SW480 (cell line): ENCODE measurements at places on chromosomes 13 and 19.

- no peak for DNase-seq
Measured at GRCh38 chr13:53127373-53127772, 98.8 kb downstream of the OLFM4 start.

DNA sequence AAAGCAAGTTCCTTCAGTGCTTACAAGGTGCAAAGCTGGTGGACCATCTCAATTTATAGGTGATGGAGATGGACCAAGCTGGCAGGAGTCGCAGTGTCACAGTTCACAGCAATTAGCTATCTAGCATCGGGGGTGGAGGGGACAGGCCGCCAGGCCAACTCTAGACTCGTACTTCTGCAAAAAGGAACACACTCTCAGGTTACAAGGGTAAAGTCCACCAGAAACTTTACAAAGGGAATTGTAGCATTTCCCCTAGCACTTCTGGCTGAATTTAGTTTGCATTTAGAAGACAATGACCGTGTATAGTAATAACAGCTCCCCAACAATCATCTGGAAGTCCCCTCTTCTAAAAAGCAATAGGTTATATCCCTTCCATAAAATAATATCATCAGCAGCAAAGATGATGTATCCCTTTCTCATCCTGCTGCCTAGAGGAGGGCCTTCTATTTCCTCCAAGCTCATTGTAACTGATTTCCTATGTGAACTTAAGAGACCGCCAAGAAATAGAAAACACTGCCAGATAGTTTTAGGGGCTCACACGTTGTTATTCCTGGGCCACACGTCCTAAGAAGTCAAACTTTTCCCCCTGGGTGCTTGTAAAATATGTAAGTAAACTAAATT, 8.5 kb upstream of the DOCK9 start:
- DNase-seq, result no peak

DNA sequence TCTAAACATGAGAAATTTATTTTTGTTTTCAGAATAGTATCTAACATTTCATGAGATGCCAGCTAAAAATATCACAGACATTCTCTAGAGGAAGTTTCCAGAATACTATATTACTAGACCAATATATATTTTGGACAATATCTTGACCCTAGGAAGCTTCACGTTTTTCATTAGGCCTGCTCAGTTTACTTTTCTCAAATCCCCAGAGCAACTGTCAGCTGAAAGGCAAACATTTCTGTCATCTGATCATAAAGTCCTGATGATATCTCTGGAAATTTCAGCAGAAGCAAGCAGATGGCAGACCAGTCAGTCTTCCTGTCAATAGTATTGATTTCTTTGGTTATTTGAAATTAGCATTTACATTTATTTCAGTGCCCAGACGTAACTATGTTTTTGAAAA, 4.0 kb downstream of the POSTN start:
- no peak for DNase-seq

DNA sequence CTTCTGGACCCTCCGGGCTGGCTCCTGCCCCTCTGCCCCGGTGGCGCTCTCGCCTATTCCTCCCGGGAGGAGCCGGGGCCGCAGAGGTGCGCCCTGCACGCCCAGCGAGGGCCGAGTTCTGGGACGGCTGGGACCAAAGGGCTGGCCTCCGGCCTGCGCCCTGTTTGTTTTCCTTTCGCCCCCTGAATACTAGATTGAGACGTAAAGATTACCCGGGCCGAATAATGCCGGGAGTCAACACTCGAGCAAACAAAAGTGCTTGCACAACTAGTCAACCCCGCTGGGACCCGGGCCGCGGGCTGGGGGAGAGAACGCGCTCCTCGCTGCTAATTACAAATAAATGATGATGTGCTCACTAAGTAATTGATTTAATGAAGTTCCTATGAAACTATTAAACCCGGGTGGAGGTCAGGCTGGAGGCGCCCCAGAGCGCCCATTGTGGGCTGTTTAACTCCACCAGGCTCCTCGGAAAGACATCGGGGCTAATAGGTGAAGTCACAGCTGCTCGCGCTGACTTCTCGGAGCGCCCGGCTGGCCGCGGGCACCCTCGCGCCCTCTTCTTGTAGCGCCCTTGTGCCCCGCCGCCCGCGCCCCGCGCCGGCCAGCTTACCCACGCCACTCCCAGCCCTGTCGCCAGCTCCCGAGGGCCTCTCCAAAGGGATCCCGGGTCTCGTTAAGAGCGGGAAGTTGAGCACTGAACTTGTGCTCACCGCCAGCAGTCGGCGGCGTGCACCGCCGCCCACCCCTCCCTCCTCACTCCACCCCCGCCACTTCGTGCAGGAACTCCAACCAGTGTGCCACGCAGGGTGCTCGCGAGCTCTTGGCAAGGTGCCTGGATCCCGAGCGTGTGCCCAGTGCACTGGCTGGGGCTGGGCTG, 14.9 kb downstream of the ZIC5 start:
- DNase-seq, result no peak

- no peak for DNase-seq
Measured at GRCh38 chr19:33503030-33503429, 18.6 kb downstream of the PEPD start.

DNA sequence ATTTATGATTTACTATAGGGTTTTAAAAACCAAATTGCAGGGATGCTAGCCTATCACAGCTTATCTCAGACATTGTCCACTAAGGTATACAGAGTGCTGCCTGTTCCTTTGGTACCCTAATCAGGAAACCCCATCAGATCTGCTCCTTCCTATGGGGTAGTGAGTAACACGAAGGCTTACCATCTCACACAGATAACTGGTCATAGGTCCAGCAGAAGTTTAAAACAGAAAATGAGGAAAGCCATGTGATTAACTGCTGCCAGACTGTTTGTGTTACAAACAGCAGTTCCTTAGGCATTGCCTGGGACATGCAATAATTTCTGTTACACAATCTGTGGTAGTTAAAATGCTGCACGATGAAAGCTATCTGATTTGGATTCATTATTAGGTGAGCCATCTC, 53.5 kb upstream of the ALOX5AP start:
- DNase-seq, result no peak

DNA sequence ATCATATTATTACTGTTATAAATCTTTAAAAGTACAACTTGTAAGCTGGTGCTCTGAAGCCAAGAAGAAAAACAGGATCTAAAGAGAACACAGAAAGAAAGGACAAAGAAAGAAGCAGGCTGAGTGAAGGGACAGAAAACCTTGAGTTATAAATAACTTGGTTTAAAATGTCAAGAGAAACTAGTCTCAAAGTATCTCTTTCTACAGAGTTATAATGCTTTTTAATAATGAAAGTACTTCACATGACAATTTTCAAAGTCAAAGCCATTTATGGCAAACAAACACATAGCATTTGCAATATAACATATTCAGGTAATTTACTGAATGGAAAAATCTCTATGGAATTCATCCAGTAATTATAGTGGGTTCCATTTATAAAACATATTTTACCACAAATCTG, 33.4 kb downstream of the CAB39L start:
- no peak for DNase-seq

GRCh38 chr13:74758188-74758587, 624.0 kb upstream of the KLF12 start:
- no peak for DNase-seq

DNA sequence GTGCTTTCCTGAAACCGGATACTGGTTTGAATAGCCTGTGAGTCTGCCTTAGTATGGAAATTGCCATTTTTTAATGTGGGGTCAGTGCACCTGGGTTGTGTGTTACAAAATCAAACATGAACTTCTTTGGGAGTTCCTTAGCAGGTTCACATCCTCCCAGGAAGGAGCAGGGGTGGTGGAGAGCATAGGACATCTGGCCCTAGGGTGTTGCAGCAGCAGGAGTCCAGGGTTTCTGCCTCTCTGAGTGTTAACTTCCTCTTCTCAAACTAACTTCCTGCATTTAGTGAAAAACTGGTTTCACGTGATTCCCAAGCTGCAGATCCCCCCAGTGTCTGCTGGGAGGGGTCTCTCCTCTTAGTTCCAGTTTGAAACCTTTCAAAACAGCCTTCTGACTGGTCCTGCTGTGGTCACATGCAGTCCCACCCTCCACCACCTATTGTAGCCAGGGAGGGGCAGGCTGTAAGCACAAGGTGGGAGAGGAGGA, 7.2 kb downstream of the RNASEH2B start:
- DNase-seq, result no peak

DNA sequence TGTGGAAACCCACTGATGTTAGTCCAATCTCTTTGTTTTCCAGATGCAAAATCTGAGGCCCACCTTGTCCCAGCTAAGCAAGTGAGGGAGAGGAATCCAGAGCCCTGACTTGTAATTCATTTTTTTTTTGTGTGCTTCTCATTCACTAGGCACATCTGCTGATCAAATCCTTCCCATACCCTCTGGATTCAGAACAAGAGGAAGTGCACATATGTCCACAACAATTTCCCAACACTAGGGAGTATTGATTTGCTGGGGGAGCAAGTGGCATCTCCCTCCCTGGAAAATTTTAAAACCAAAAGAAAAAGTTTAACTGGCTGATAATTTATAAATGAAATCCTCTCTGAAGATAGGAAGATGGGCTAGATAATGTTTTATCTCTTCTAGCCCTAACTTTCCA, 94.6 kb upstream of the RFC3 start:
- no peak for DNase-seq

- DNase-seq, result no peak
Measured at GRCh38 chr13:30720172-30720869, 15.0 kb upstream of the ALOX5AP start.

- DNase-seq, result no peak
Measured at GRCh38 chr13:25440061-25440460, 68.3 kb downstream of the ATP8A2 start.

GRCh38 chr13:73714522-73714921, 419.7 kb downstream of the KLF12 start:
- DNase-seq, result no peak

GRCh38 chr13:97945792-97946419, 7.6 kb upstream of the IPO5 start:
- DNase-seq, result no peak

DNA sequence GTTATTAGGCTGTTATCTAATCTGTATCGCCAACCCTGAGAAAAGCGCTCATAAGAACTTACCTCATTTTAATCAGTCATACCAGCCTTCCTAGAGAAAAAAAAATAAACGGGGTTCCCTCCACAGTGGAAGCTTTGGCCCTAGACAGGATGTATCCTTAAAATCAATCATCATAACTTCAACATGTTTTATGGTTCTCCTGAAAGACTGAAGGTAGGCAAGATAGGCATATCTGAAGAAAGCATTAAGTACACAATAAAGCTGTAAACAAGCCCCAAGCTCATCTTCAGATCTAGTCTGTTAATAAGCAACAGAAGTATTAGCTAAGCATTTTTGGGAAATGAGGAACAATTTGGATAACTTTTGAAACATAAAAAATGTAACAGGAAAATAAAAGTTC, 18.7 kb upstream of the SERP2 start:
- no peak for DNase-seq
